ENCODE measurements at places on chromosomes 4 and X.
A peak's percentile ranks its signal among the peaks of the same experiment; 100 is the strongest.

DNA sequence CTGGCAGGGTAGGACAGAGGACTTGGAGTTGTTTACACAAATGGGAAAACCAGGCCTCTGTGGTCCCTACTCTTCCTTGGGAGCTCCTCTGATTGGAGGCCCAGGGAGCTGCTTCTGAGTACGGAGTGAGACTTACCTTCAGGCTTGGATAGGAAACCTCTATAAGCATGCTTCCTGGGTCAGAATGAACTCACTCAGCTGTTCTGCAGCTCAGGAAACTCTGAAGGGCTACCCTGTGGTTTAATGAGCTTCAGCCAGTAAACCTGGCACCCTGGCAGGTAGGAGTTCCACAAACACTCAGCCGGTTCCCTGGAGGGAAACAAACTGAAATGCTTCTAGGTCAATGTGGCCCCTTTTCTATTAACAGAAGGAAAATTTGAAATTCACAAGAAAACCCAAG, 51.0 kb upstream of the TFDP3 start:
- DNase-seq: no peak

GRCh38 chr4:46931981-46932380, 22.9 kb upstream of the COX7B2 start:
- DNase-seq: no peak

GRCh38 chrX:34884817-34885216, 57.8 kb upstream of the FAM47B start:
- DNase-seq: no peak

GRCh38 chr4:47839259-47839658, 1.4 kb upstream of the CORIN start:
- no peak for DNase-seq

- DNase-seq: no peak
Observed at GRCh38 chr4:108117418-108118182, 51.1 kb downstream of the LEF1 start.

DNA sequence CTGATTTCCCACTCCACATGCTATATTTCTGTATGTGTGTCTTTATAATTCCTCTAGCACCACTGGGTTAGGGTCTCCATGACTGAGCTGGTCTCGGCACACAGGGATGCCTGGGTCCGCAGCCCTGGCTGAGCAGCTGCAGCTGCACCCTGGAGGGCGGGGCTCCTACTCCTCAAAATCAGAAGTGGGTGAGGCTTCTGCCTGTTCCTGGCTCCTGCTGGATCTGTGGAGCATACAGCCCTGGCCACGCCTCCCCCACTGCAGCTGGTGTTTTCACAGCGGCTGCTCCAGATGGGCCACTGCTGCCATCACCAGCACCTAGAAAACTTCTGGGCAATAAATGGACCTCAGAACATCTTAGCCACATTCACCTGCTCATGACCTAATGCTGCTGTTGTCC, 30.9 kb downstream of the SPCS3 start:
- DNase-seq: no peak

GRCh38 chr4:47010347-47010911, 17.0 kb upstream of the GABRA4 start:
- no peak for DNase-seq

- DNase-seq: no peak
Observed at GRCh38 chrX:72676465-72676864, 37.6 kb downstream of the PHKA1 start.

DNA sequence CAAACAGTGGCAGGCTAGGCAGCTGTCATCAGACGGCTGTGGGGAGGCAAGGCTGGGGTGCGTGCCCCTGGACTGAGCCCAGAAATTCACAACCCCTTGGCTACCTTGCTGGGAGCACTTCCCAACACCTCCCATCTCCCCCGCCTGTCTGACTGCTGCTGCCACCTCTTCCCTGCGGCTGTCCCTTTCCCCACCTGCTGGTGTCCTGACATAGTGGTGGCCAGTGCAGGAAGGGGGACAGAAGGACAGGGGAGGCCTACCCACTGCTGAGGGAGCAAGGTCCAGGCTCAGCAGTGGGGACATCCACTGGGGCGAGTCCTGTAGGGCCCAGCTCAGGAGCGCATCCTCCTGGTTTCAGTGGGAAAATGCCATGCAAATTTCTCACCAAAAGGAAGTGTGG, 3.4 kb downstream of the ABCD1 start:
- no peak for DNase-seq

- peak; percentile 17 for DNase-seq
Observed at GRCh38 chrX:39149761-39150160, 348.5 kb downstream of the MID1IP1 start.

- DNase-seq: no peak
Observed at GRCh38 chr4:20944961-20945360, 244.7 kb downstream of the PACRGL start.

DNA sequence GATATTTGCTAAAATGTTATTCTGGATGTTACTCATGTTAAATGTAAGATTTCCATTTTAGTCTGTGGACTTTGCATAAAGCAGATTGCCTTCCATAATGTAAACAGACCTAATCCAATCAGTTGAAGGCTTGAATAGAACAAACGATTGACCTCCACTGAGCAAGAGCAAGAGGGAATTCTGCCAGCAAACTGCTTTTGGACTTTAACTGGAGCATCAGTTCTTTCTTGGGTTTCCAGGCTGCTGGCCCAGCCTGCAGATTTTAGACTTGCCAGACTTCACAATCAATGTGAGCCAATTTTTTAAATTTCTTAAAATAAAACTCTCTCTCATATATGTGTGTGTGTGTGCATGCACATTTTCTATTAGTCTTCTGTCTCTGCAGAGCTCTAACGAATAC, 1248.8 kb downstream of the ADGRL3 start:
- no peak for DNase-seq

GRCh38 chr4:142801966-142802365, 44.1 kb downstream of the INPP4B start:
- DNase-seq: no peak

DNA sequence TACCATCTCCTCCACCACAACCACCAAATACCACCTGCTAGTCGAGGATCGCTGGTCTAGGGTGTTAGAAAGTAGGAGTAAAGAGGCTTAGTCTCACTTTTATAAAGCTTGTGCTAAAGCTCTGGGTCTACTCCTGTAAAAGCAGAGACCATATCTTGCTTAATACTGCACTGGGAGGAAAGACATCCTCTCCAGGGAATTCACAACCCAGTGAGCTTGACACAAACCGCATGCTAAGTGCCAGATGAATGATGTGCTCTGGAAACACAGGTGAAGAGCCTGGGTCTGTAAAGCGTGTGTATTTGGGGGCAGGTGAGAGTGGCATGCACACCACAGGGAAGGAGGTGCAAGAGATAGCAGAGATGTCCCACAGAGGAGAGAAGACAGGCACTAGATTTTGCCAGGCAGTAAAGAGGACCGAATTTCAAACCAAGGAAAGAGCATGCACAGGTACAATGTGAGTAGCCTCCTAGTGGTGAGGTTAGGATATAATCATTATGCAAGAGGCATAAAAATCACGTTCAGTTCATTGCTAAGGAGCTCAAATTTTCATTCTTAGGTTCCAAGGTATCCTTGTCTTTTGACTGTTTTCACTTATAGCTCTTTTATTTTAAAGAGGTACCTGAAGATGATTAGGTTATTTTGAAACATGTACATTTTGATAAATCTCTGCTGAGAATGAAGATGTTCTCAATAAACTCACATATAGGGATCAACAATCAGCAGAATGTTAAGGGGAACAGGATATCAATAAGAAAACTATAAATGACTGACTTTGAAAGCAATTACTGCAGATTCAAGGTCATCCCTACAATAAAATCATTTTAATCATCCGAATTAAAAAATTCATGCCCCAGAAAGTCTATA, 20.7 kb downstream of the TAPT1 start:
- no peak for DNase-seq

- DNase-seq: no peak
Observed at GRCh38 chr4:44563496-44563895, 87.9 kb downstream of the YIPF7 start.

DNA sequence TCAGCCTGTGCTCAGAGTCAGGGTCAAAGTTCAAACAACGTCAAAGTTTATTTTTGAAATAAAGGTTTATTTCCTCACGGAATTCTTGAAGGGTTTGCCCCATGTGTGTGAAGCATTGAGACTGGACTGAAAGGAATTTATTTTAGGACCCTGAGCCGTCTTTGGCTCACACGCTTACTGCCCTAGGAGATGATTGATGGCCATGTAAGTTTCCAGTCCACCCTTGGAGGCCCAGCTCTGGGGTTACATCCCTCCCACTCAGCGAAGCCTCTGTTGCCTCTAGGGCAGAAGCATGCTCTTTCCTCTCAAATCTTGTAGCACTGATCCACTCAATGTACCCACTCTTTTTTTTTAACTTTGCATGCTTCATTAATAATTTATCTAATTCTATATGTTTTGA, 4.5 kb upstream of the NHSL2 start:
- DNase-seq: no peak

DNA sequence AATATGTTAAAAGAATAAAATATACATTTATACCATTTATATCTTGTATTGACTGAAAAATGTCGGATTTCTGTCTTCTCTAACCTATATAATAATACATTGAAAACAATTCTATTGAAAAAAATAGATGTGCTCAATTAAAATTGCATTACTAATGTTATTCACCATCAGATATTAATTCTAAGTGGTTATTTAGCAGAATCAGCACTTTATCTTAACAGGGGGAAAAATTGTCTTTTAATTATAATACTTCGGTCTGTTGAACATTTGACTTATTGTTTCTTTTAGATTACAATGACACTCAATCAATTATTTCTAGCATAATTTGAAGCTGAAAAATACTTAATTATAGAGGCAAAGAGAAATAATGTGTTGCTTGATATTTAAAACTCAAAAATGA, 220.3 kb downstream of the PABPC4L start:
- no peak for DNase-seq

DNA sequence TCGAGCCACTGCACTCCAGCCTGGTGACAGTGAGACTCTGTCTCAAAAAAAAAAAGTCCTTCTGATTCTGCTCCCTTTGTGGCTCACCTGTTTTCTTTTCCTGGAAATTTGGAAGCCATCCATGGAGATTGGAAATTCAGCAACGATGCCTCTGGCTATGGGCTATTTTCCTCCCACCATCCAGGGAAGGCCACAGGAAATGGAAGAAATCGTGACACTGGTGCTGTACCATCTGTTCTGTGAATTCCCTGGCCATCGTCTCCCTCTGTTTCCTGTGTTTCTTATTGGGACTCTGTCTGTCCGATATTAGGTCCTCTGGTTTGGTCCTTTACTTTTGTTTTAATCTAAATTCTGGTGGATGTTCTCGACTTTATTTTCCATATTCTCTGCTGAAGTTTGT, 29.4 kb upstream of the ADRA2C start:
- DNase-seq: no peak

GRCh38 chr4:124530464-124531077, 182.0 kb downstream of the ANKRD50 start:
- DNase-seq: no peak

DNA sequence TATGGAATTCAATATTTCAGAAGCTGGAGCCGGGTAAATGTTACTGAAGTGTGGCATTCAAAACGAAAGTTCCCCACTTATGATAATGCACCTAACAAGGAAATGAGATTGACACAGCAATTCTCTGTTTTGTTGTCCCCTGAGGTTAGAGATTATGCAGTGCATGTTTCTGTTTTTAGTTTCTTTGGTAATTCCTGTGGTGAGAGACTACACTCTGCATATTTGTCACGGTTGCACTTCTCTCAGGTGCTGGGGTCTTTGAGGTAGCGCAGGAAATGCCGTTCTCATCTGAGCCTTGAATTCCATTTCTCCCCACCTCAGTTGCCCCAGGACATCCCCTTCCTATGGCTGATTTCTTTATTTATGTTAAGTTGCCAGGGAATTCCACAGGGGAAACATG, 15.3 kb upstream of the BEND4 start:
- no peak for DNase-seq

- DNase-seq: no peak
Observed at GRCh38 chr4:168335621-168336020, 17.1 kb upstream of the DDX60 start.

DNA sequence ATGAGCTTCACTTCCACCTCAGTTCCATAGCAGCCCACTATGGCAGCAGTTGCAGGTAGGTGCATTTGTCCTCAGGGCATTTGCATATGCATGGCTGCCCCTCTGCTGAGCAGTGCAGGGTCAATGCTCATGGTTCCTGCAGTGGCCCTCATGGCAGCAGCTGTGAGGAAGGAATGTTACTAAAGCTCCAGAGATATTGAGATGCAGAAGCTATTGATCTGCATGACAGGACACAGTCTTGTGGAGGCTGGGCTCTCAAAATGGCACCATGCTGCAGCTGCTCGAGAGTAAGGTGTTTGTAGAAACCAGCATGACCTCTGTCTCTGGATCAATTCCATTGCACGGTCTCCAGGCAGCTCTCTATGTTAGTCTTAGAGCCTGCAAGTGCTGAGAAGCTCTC, 179.2 kb upstream of the PCDH18 start:
- DNase-seq: no peak

- no peak for DNase-seq
Observed at GRCh38 chr4:48748949-48749596, 31.0 kb downstream of the FRYL start.

- DNase-seq: no peak
Observed at GRCh38 chr4:41148292-41148691, 66.0 kb downstream of the APBB2 start.

- no peak for DNase-seq
Observed at GRCh38 chr4:164481306-164482091, 272.4 kb upstream of the SMIM31 start.

DNA sequence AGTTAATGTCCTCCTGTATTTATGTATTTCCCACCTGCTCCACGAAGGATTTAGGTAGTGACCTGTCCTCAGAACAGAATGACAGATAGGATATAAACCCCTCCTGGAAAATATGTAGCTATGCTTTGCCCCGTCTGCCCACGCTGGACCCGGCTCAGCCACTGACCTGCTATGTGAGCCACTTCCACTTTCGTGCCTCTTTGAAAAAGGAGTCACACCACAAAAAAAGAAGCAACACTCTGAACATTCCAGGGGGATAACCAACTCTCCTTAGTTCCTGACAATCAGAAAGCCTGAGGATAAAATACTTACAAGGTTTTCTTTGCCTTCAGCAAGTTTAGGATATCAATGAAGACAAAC, 11.1 kb downstream of the ACSL1 start:
- DNase-seq: no peak

- DNase-seq: no peak
Observed at GRCh38 chr4:73436674-73437557, 895 bp downstream of the AFP start.

DNA sequence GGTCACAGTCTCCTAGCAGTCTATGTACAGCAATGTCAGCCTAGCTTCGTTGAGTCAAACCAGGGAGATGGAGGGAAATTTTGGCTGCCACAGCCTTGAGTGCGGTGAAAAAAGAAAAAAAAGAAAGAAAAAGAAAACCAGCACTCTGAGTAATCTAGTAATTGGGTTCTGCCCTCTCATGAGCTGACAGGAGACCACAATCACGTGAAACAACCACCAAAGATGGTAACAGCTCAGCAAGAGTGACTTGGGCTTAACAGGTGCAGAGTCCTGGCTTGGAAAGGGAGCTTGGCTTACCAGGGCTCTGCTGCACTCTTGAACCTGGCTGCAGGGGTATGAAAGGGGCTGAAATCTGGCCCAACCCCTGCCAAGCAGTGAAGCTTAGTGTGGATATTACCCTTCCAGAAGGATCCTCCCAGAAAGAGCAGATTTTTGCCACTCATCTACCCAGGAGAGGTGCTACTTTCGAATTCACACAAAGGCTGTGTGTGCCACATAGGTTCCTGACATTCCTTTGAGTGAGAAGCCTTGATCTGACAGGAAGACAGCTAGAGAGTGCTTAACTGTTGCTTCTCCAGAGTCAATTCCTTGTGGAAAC, 350.3 kb downstream of the PTTG2 start:
- DNase-seq: peak; percentile 36
